ENCODE measurements at places on chromosomes 12 and 14.

GRCh38 chr14:23357261-23357660 lies 4.6 kb upstream of the SLC22A17 start:
- no peak for DNase-seq

- peak; percentile 27 for DNase-seq
These were observed 211.3 kb upstream of the KRR1 start for GRCh38 chr12:75722714-75723200.

DNA sequence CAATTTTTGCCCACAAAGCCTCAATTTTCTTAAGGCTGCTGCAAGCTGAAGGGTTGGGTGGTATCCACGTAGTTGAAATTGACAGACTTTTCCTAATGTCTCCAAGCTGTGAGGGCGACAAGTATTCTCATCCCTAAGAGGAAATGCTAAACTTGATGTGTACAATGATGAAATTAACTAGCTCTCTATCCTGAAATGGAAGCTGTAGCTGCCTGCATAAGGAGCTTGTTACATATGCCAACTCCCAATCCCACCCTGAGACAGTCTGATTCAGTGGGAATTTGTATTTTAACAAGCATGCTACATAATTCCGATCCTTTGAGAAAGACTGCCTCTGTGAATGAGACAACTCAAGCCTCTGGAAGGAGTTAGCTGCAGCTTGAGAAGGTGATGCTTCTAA lies 45.7 kb upstream of the MDM1 start:
- DNase-seq: no peak

DNA sequence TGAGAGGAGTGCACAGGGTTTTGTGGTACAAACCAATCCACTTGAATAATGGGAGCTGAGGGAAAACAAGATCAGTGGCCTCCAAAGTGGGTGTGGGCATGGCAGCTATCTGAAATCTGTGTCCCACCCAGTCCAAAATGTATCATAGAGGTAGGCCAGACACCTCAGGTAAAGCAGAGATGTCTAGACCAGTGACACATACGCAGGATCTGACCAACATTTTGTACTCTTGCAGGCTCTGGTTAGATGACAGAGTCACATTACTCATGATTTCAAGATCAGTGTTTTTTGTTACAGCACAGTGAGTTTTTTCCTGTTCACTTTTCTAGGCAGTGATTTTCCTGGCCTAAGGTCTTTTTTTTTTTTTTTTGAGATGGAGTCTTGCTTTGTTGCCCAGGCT lies 211.8 kb downstream of the PCNX1 start:
- no peak for DNase-seq

DNA sequence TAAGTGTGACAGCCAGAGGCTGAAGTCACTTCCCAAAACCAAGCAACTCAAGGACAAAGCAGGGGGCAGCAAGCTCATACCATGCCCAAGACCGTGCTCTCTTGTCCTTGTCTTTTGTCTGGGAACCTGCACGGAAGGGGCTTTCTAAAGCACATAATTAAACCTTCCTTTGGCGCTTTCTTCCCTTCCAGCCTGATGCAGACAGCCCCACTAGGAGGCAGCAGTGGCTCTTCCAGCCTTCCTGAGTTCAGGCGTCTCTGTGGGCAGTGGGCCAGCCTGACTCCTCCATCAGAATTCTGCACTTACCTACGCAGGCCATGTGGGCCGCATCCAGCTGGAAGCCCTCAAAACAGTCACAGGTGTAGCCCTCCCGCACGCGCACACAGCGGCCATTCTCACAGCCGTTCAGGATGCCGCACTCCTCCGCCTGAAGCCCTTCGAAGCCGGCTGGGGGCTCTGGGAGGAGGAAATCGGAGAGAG lies 7.6 kb downstream of the ISCA2 start:
- DNase-seq: no peak

DNA sequence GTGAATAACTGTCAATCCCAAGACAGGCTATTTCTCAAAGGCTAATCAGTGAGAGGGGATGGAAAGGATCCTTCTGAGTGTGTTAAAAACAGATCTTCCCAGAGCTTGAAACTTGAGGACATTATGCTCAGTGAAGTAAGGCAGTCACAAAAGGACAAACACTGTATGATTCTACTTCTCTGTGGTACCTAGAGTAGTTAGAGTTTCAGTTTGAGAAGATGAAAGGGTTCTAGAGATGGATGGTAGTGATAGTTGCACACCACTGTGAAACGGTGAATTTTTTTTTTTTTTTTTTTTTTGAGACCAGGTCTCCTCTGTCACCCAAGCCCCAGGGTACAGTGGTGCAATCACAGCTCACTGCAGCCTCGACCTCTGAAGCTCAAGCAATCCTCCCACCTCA lies 133.8 kb downstream of the SAMD4A start:
- no peak for DNase-seq

DNA sequence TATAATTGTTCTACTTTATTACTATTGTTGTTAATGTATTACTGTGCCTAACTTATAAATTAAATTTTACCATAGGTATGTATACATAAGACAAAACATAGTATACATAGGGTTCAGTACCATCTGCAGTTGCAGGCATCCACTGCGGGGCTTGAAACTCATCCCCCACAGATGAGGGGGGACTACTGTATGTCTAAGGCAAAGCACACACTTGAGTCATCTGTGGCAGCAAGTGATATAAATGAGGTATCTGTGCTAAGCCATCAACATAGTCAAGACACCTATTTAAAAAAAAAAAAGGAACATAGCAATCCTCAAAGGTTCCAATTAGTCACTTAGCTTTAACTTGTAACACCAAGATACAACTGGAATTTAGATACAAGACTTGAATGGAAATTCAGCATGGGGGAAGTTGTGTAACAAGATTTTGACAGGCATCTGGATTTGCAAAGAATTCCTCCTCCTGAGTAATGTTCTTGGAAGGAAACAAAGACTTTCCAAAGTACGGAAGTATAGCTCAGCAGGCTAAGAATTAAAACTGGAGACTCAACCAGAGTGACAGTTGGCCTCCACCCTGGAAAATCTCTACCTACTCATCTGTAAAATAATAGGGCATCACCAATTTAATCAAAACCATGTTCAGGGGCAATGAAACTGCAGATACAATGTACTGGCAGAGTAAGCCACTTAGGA lies 14.9 kb downstream of the DCAF5 start:
- DNase-seq: no peak

- no peak for DNase-seq
These were observed 21.2 kb downstream of the CALM1 start for GRCh38 chr14:90418053-90418452.

GRCh38 chr12:64451687-64452558 lies at the start of gene TBK1:
Gene TBK1 (plus strand): TSS chr12:64452120. CDS start chr12:64455871, 3,751 bp downstream.
- DNase-seq: peak; percentile 37

GRCh38 chr12:102093319-102093718 lies 26.6 kb downstream of the NUP37 start:
- DNase-seq: no peak

- DNase-seq: no peak
These were observed 34.7 kb upstream of the AP4S1 start for GRCh38 chr14:30990770-30991169.

GRCh38 chr14:94655169-94655710 lies 43.0 kb downstream of the SERPINA3 start:
- DNase-seq: no peak

DNA sequence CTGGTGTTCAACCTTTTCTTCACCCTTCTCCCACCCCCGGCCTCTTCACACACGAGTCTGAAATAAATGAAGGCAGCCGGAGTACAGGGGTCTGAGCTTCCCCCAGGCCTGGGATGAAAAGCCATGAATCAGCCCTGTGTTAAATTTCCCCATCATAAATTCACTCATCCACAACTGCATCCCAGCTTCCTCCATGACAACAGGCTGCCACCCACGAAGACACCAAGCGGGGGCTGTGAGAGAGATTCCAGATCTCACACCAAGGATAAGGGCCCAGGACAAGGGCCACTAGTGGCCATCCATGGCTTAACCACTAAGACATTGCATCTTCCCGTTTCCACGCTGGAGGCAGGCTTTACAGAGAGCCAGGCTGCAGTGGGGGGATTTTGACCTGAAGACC lies 93.9 kb upstream of the NCOR2 start:
- no peak for DNase-seq

DNA sequence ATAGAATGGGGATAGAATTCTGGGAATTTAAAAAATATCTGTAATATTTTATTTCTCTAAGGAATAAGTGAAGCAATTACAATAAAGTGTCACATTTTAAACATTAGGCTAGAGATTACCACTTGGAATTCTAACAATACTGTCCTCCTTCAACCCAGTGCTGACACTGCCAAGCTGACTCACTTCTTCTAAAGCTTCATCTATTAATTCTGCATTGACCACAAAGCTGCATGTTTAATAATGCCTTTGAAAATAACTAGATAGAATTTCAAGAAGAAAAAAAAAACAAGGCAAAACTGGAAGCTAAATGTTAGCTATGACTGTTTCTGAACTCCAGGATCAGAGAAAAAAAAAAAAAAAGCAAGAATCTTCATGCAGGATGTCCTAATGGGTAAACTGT lies 970.7 kb upstream of the FBXO33 start:
- no peak for DNase-seq

DNA sequence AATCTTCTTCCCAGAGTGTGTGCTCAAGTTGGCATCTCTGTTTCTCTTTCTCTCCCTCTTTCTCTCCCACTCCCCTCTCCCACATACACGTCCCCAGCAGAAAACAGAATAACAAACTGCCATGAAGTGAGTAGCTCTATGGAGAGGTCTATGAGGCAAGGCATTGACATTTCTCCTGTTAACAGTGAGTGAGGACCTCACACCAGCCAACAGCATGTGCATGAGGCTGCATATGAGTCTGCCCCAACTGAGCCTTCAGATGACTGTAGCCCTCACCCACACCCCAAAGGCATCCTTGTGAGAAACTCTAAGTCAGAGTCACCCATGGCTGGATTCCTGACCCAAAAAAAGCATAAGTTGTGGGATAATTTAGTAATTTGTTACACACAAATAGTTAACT lies 50.4 kb downstream of the MAGOHB start:
- no peak for DNase-seq

DNA sequence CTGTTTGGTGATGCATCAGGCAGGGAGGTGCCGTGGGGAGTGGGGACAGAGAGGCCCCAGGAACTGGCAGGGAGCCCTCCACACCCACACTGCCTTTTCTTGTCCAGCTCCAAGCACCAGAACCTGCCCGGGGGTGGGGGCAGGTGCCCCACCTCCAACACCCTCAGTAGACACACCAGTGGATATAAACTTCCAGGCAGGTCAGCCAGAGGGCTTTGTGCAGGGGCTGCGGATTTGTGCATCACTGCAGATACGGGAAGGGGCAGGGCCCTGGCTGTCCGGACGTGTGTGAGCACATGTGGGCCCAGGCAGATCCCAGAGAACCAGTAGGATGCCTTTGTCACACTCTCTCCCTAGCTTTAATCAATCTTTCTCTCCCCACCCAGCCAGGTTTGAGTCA lies 1.3 kb upstream of the TGM1 start:
- no peak for DNase-seq

DNA sequence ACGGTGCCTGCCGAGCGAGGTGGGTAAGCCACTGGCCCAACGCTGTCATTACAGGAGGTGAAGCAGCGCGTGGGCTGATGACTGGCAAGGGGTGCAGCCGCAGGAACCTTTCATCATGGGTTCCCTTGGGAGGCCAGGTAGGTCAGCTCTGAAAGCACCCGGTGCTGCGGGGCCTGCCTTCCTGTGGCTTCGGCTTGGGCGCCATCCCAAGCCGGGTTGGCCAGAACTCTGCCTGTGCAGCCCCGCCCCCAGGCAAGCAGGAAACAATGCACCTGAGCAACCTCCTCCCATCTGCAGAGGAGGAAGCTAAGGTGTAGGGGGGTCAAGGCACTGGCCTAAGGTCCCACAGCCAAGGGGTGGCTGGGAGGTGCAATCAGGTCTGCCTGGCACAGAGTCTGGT lies 20.0 kb upstream of the HHIPL1 start:
- no peak for DNase-seq

DNA sequence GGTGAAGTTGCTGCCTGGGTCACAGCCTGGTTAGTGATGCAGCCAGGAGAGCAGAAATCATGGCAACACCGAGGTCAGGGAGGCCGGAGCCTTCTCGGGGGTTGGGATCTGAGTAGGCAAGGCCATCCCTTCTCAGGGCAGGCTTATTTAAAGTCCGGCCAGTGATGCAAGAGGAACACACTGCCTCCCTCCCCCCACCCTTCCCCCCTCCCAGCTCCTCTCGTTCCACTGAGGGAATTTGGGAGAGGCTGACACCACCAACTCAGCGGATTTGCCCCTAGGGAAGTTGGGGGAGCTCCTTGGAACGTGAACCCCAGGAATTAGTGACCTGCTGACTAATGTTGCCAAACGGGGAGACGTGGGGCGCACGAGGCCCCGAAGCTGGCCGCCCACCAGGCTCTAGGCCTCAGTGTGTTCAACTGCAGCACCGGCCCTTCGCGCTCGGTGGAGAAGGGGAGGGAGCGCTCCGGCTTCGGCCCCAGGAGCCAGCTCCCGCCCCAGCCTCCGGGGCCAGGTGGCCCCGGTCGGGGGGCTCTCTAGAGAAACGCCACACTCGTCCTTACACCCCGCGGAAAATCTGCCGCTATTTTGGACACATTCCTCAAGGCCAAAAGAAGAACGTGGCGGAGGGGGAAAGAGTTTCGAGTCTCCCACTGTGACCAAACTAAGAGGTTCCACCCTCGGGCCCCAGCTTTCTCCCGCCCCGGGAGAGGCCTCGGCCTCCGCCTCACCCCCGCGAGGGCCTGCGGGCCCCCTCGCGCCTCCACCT lies 1.6 kb downstream of the CTDSP2 start:
- DNase-seq: no peak

GRCh38 chr12:108578264-108578663 lies 15.9 kb downstream of the ISCU start:
- DNase-seq: no peak

GRCh38 chr12:51323317-51323960 lies 535 bp downstream of the BIN2 start:
- DNase-seq: no peak

DNA sequence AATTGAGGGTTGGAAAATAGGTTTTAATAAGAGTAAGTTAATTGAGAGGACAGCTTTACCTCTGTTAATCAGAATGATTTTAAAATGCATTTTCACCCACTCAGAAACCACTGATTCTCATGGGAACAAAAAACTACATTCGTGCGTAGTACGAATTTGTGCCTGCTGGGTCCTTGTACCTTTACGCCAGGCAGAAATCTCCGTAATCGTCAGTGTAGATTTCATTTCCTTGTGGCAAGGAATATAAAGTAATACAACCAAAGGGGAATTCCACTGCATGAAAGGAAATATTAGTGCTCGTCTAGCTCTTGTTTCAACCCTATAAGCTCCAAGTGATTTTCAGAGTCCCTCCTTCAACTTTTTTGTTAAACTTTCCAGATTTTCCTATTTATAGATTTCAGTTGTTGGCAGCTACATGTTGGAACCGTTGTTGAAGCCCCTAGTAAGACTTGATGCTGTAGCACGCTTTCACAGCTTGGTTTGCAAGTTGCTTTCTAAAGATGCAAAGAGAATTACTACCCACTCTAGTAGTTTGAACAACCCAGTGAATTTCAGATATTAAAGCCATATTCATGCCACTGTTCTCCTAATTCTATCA lies 90.6 kb downstream of the ETV6 start:
- no peak for DNase-seq

GRCh38 chr12:63416788-63417187 lies 251.5 kb downstream of the DPY19L2 start:
- DNase-seq: no peak

- no peak for DNase-seq
These were observed 25.6 kb upstream of the MBIP start for GRCh38 chr14:36346052-36346451.

- DNase-seq: no peak
These were observed 7.7 kb upstream of the TMEM132D start for GRCh38 chr12:129911428-129912049.

- DNase-seq: no peak
These were observed 77.1 kb upstream of the ACTN1 start for GRCh38 chr14:69055999-69056788.

All from stimulated activated CD8-positive, alpha-beta memory T cell treated with anti-CD3 and anti-CD28 coated beads, Interleukin-15, amount 100 ng/mL, for 4 hours (primary cell).